ENCODE measurements at places on chromosomes 12 and 14. TPM values are rescaled to one million over a fixed set of nuclear protein-coding genes. Genes with fewer than 3 reads are reported as not detected.

DNA sequence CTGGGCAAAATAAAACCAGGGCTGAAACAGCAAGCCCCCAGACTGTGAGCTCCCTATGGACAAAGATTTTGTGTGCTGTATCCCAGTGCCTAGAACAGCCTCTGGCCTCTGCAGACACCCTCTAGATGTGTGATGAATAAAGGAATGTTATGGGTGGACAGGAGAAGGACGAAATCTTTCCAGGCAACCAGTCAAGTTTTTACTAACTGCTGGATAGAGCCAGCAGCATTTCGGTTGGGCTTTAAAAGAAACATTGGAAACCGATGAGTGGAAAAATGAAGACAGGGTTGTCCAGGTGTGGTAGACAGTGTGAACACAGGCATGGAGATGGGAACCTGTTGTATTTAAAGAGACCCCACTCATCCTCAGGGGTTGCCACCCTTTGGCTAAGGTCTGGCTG lies 4.0 kb downstream of the CHGA start:
- DNase-seq: no peak

- DNase-seq: no peak
These were observed 72.0 kb upstream of the FKBP4 start for GRCh38 chr12:2722806-2723205.

- no peak for DNase-seq
These were observed 63.6 kb downstream of the TMEM30B start for GRCh38 chr14:61217516-61217915.

DNA sequence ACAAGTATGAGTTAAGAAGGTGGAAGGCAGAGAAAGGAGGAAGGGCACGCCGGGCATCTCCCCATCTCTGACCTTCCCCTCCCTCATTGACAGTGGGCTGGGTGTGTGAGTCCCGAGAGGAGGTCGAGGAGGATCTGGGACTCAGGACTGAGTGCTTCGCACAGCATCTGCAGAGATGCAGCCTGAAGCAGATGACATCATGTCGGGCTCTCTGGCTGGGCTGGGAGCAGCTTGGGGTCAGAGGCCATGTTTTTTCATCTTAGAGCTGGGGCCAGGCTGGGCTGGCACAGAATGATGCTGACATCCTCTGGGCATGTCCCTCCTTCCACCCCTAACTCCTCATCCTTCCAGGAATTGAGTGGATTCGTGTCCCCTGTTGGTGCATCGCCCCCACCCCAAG lies 43.5 kb downstream of the CMKLR1 start:
- DNase-seq: no peak

DNA sequence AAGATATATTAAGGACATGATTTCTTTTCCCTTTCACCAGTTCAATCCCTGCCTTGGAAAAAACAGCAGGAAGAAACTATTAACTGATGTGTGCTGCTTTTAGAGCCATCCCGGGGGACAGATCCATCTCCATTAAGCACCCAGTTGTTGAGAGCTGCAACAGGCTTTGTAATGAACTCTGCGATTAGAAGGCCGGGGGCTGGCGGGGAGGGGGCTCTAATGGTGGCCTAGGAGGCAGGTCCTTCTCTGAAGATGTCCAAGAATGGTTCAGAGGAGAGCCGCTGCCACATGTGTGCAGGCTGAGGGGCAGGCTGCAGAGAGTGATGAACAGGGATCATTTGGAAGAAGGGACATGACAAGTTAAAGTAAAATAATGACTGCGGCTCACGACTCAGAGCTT lies 67.8 kb downstream of the GALNT8 start:
- DNase-seq: no peak

Gene FOXN4
- not detected for total RNA-seq

Gene MGAT4C
- 0.59 TPM for total RNA-seq

Gene NTS
- not detected for total RNA-seq

Gene ASIC1
- 0.30 TPM for total RNA-seq

Gene PCED1B
- 1.9 TPM for total RNA-seq

DNA sequence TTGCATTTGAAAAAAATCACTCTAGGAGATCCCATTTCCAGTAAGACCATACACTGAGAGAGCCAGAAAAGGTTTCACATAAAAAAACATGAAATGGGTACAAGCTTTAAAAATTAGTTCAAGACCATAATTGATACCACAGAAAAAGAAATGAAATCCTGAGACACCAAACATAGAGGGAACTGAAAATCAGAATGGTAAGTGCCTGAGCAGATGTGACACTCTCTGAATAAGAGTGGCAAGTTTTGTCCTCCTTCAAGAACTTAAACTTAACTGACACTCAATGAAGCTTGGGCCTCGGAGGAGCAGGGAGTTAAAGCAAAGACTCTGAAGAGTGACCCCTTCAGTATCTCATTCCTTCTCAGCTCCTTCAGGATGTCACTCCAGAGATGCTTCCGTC lies 23.2 kb upstream of the PTGDR start:
- no peak for DNase-seq

- no peak for DNase-seq
These were observed at the start of gene ASPG for GRCh38 chr14:104085032-104085888. ASPG (plus strand) TSS chr14:104085700; CDS start chr14:104085771, 71 bp downstream.

DNA sequence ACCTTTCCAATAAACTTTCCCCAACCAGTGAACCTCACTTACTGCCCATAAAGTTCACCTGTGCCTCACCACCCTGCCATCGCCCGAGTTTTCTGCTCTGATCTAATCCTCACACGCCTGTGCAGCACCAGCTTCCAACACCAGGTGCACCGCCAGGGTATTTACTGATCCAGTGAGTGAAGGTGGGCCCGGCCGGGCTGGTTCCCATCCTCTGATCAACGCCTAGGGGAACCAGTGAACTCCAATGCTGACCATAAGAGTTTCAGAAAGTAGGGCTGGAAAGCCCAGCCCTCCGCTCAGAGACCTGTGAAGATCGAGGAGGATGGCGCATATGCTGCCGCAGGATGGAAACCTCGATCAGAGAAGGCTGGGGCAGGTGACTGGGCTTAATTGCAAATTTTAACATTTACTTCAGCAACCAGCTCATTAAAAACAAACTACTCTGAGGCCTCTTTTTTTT lies 685 bp upstream of the MYL6B start:
- no peak for DNase-seq

Gene LRTM2
- total RNA-seq: not detected

- DNase-seq: no peak
These were observed 237.3 kb downstream of the RGS6 start for GRCh38 chr14:72169521-72169920.

DNA sequence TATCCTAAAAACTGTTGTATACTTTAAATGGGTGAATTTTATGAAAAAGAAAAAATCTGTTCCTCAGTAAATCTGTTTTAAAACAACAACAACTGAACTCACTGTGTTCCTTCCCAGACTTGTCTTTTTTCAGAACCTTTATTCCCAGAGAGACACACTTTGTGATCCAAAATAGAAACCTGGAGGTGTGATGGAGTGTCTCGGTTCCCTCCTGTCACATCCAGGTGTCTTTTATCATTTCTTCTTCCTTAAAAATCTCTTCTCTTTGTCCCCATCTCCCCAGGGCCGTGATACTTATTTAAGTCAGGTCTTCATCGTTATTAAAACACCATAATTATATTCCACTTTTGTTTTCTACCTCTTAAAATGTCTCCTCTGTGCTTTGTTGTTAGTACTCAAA lies 76.2 kb upstream of the EVL start:
- DNase-seq: no peak

- no peak for DNase-seq
These were observed 62.6 kb downstream of the SEL1L start for GRCh38 chr14:81471062-81471461.

Gene CLMN
- total RNA-seq: 6.0 TPM

GRCh38 chr12:67968725-67969124 lies 20.5 kb upstream of the IFNG-AS1 start:
- DNase-seq: no peak

Gene GPR135
- total RNA-seq: 3.2 TPM

Gene CLEC4A
- 0.35 TPM for total RNA-seq

- no peak for DNase-seq
These were observed 218.5 kb downstream of the SLC6A15 start for GRCh38 chr12:84694116-84694515.

- no peak for DNase-seq
These were observed 945.4 kb upstream of the FLRT2 start for GRCh38 chr14:84584511-84584910.

Gene CAPZA3
- total RNA-seq: not detected

GRCh38 chr14:56295743-56296142 lies 177.5 kb downstream of the PELI2 start:
- DNase-seq: no peak

DNA sequence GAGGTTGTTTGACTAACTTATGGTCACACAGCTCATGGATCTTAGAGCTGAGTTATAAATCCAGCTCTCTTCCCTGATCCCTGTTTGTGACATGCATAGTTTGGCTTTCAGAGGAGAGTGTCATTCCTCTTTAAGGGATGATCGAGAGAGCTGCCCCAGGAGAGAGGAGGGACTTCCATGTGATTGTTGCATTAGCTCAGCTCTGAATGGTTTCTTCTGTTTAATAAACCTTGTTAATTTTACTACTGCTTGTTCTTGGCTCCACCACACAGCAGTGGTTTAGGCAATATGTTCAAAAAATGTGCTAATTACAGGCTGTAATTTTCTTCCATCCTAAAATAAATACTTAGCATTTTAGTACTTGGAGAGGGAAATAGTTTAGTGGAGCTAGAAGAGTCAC lies 152.5 kb downstream of the C12orf75 start:
- DNase-seq: no peak

Gene OAS2
- total RNA-seq: 6.4 TPM

Gene GCH1
- total RNA-seq: 2.6 TPM

DNA sequence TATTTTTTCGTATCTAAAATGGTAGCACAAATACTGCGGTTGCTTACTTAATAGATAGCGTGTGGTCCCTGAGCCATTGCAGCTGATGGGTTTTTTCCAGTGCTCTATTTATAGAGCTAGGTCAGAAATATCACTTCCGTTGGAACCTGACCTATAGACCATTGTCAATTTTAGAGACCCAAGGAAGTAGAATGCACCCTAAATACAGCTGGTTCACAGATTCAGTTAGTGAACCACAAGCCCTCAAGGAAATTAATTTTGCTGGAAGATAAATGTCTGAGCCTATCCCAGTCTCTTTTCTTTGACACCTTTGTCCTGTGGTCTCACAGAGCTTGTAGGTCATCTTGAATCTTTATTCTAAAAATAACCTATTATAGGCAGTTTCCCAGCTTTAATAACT lies 391.0 kb downstream of the ZFP36L1 start:
- DNase-seq: no peak

Gene SMOC1
- 0.22 TPM for total RNA-seq

- DNase-seq: no peak
These were observed 43.9 kb upstream of the FBRSL1 start for GRCh38 chr12:132445884-132446632.

- DNase-seq: no peak
These were observed 106.2 kb upstream of the RPH3A start for GRCh38 chr12:112685321-112685720.

DNA sequence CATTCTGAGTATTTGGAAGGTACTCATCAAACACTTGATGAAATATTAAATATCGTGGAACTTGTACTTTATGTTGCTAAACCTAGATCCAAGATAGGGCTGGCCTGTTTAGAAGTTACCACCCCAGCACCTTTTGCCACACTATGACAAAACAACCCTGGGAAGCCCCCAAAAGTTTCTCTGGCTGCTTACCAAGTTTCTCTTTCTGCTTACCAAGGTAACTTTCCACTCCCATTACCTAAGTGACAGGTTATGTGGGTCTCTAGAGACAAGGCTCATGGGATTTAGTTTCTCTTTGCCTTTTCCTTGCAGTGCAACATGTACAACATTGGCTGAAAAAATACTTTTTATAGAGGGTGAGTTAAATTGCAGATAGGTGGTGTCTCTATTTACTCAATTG lies 28.9 kb upstream of the PPM1A start:
- no peak for DNase-seq

DNA sequence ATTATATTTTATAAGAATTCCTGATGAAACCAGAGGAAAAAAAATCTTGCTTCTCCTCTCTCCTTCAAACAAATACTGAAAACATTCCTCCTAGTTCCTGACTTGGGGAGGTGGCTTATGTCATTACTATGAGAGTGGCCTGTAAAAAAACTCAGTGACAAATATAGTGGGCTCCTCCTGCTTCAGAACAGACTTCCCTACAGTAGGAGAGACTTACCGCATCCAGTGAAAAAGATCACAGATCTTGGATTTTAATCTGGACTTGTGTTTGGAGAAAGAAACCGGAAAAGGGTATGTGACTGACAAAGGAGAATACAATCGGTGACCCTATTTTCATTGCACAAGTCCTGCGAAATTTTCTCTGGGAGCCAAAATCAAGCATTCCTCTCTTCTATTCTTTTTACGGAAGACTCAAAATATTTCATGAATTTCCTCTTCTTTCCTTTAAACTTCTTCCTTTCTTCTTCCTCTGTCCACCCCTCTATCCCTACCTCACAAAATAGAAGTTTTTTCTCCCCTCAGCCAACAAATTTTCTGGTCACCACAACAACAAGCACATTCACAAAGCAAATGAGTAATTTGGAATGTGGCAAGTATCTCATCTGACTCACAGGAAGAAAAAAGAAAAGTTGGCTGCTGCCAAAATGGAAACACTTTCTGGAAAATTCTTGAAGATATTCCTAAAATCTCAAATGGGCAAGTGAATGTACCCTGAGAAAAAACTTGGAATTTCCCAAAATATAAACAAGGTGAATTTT lies 185.1 kb upstream of the CDKN3 start:
- no peak for DNase-seq

Gene INHBC
- total RNA-seq: not detected

Gene GRIP1
- total RNA-seq: 0.81 TPM

DNA sequence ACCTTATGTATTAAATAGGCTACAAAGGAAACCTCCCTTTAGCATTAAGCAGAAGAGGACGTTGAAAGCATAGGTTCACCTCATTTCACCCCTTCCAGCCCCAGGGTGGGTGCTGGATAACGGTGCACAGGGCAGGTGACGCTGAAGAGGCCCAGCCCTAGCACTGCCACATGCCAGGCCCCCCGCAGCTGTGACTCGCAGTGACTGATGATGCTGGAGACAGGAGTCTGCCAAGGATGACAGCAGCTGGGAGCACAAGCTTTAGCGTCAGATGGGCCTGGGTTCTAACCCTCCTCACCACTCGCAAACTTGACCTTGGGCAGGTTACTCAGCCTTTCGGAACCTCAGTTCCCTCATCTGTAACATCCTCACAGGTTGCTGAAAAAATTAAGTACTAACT lies 76.7 kb downstream of the TBK1 start:
- no peak for DNase-seq

All from cardiac septum (tissue), 1 donor.